ENCODE measurements at places on chromosomes 2 and 18. TPM values are rescaled to one million over a fixed set of nuclear protein-coding genes. Genes with fewer than 3 reads are reported as not detected.

DNMT3A gene
- 97.8 TPM for total RNA-seq

GALR1 gene
- total RNA-seq: not detected

DNA sequence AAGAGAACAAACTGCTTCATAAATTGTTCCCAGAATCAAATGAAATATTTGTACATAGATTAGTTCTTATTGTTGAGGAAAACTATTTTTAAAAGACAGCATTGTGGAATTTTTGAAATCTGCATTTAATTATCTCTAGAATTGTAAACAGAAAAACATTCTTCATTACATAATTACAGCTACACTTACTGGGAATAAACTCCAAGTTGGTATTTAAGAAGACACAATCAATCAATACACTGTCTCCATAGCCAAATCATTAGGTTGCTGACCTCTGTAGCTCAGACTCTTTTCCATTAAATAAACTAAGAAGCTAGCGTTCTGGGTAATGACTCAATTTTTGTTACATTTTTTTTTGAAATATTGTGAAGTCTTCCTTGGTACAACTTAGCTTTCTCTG lies 70.2 kb upstream of the PIEZO2 start:
- no peak for DNase-seq
- no peaks in the 10 kb centered on the region for H3K4me1 ChIP-seq
- H3K36me3 ChIP-seq: no peaks in the 10 kb centered on the region

DNA sequence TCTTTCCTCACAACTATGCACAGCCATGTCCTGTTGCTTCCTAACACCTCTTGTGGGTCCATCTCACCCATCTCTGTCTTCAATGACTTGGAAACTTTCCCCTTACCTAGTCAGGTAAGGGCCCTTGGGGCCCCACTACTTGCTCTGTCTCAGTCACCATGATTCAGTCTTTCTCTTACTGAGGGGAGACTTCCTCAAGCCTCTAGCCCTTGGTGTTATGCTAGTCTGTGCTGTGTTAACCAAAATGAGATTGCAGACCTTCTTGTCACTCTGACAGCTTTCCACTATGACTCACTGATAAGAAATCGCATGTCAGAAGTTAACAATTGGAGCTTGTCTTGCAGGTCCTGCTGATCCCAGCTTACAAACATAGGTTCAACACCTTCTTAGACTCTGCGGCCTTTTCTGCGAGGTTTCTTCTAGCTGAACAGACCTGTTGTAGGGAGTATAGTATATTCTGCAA lies 65.3 kb downstream of the WDR75 start:
- peaks cover 14% of the 10 kb centered on the region for H3K4me1 ChIP-seq
- no peak overlapping the region for H3K27ac ChIP-seq
- no peaks in the 10 kb centered on the region for H3K27me3 ChIP-seq
- no peak overlapping the region for H3K4me3 ChIP-seq

DNA sequence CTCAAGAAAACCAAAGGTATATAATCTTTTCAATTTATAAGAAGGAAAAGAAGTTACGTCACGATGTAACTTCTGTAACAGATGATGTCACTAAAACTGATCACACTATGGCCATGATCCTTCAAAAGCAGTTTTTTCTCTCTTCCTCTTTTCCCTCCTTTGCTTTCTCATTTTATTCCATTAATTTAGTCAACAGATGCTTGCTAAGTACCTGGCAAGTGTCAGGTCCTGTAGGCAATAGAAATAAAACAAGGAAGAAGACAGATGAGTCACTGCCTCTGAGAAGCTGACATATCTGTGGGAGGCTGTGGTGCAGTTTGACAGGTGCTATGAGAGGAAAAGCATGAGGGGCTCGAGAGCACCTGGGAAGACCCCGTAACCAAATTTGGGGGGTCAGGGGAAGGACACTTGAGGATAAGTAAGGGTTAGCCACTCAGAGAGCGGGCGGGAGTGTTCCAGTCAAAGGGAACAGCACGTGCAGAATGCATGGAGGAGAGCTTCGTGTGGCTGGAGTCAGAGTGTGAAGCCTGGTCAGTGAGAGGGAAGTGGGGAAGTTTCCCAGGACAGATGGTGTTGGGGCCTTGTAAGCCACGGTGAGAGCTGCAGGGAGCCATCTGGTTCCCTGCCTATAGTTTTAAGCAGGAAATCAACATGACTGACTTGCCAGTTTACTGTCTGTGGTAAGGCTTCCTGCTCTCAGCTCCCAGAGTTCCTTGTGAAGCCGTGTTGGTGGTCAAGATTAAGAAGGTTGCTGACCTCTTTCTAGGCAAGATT lies 198.8 kb upstream of the FOSL2 start:
- H3K4me1 ChIP-seq: peaks cover 11% of the 10 kb centered on the region
- H3K27me3 ChIP-seq: no peaks in the 10 kb centered on the region
- H3K36me3 ChIP-seq: peaks cover 4% of the 10 kb centered on the region
- peak; percentile 5 for DNase-seq

GRCh38 chr18:41449612-41450011 lies 505.4 kb upstream of the PIK3C3 start:
- no peaks in the 10 kb centered on the region for H3K4me1 ChIP-seq
- DNase-seq: no peak
- H3K27ac ChIP-seq: no peak overlapping the region
- no peaks in the 10 kb centered on the region for H3K27me3 ChIP-seq

- no peaks in the 10 kb centered on the region for H3K36me3 ChIP-seq
- H3K27ac ChIP-seq: no peak overlapping the region
Observed at GRCh38 chr2:53442093-53442492, 325.5 kb upstream of the CHAC2 start.
